Omental fat pad (tissue), 4 donors: ENCODE measurements at places on chromosomes 1 and 21.

- DNase-seq: no peak
Observed at GRCh38 chr1:226655251-226656163, 83.6 kb downstream of the ITPKB start.

DNA sequence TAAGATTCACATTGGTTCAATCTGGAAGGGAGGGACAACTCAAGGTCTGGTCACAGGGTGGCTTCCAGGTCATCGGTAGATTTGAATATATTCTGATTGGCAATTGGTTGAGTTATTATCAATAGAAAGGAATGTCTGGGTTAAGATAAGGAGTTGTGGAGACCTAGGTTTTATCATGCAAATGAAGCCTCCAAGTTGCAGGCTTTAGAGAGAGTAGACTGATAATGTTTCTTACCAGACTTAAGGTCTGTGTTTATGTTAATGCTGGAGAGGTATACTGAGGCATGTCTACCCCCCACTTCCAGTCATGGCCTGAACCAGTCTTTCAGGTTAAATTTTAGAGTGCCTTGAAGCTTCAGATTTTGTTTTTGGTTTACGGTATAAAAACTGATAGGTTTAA lies 29.7 kb downstream of the USP25 start:
- DNase-seq: no peak

DNA sequence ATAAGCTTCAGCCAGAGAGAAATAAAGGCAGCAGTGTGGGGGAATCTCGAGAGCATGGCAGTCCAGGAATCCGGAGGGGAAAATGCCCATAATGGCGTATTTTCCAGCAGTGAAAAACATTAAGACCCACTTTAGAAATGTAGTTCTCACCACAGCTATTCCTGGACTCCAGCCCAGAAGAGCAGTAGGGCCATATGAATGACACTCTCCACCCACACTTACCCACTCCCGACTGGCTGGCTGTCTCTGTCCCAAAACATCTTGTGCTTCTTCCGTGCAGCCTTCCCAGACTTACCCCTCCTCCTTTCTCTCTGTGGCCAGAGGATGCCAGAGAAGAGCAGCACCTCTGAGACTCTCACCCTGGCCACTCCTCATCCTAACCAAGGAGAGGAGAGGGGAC lies 56.4 kb downstream of the TRABD2B start:
- DNase-seq: no peak

DNA sequence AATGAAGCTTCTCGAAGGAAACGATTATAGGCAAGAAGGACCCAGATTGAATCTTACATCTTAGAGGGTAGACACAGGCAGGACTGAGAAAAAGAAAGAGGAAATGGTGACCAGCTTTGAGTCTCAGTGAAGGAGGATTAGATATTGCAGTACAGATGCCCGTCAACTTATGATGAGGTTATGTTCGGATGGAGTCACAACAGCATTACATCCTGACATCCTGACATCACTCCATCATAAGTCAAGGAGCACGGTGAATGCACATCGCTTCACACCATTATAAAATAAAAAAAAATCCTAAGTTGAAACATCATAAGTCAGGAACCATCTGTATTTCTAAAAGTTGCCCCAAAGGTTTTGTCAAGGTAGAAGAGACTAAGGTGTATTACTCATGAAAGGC lies 312.3 kb upstream of the PLXNA2 start:
- DNase-seq: no peak

DNA sequence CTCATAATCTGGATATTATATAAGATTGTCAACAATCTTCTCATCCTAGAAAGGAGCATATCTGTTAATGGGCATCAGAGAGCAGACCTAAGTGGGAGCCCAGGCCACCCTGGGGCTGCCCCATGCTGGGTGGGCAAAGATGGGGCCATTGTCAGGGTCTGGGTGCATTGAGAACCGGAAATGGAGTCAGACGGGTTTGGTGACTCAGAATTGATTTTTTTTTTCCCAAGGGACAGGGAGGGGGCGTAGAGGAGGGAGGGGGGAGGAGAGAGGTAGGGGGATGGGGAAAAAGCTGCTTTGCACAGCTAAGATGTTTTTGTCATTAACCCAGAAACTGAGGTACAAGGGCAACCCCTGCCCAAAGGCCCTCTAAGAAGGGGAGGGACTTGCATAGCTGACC lies 1.3 kb downstream of the ATXN7L2 start:
- no peak for DNase-seq

DNA sequence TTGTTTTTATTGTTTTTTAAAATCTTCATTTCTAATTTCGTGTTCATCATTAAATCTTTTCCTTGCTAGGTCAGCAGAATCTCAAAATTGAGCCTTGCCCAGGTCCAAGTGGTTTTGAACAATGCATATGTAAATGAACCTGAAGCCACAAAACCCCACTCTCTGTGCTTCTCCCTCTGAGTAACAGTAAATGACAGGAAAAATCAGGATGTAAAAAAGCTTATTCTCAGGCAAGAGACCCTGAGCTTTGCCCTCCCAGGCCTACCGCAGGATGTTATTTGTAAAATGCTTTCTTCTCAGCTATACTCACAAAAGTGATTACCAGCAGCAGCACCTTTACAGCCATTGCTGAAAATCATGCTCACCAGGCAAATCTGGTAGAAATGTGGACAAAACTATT lies 47.6 kb downstream of the TYW3 start:
- no peak for DNase-seq

GRCh38 chr1:29655145-29655544 lies 418.8 kb downstream of the PTPRU start:
- no peak for DNase-seq

GRCh38 chr1:194705123-194705854 lies 1518.9 kb upstream of the B3GALT2 start:
- no peak for DNase-seq

DNA sequence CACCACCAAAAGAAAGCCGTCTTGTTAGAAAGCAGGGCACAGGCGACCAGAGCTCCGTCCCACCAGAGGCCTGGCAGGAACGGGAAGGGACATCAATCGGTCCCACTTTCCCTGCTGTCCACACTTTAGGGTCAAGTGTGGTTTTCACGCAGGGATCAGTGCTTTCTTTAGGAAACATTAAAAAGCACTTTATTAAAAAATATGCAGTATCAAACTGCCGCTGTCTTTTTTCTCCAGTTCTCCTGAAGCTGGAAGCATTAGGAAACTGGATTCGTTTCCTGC lies 437 bp downstream of the IFNLR1 start:
- no peak for DNase-seq

DNA sequence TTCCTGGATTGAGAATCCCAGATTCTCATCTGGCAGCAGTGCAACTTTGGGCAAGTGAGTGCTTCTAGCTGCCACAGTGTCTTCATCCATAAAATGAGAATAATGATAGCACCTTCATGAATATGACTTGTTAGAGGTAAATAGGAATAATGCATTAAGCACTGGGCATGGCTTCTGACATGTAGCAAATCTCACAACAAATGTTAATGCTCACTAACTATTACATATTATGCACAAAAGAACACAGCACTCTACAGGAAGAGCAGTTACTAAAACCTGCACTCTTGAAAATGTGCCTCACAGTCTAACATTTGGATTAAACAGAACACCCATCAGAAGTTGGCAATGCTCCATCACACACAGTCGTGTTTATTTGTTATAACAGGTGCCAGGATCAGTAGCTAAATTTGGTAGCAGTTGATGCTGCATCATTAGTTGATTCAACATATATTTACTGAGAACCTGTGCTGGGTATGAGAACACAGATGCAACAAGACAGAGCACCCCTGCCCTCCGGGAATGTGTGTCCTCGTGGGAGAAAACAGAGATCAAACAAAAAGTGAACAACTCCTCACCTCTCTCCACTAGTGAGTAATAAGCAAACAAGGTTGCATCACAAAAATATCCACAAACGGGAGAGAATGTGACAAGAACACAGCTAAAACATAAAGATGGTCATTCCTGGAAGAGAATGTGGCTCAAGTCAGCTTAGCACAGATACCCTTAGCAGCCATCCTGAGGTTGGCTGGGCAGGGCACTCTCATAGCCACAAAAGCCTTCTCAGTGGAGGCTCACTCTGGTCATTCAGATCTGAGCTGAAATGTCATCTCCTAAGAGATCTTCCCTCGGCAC lies 26.2 kb upstream of the LBR start:
- DNase-seq: no peak

GRCh38 chr1:232276651-232277050 lies 353.3 kb downstream of the SIPA1L2 start:
- DNase-seq: no peak

GRCh38 chr1:34378968-34379856 lies 202.5 kb downstream of the C1orf94 start:
- DNase-seq: no peak

DNA sequence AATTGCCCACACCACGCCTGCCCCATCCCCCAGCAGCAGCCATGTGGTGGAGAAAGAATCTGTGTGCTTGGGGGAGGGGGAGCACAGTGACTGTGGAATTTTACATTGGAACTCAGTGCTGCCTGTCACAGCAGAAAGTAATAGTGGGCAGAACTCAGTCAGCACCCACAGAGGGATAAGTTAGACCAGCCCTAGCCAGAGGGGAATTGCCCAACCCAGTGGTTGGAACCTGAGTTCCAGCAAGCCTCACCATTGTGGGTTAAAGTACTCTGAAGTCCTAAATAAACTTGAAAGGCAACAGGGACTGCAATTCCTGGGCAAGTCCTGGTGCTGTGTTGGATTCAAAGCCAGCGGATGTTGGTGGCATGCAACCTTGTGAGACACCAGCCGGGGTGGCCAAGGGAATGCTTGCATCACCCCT lies 88.8 kb downstream of the MRPL39 start:
- DNase-seq: no peak

GRCh38 chr1:183291802-183292514 lies 105.9 kb downstream of the LAMC2 start:
- DNase-seq: no peak

GRCh38 chr1:205930195-205930577 lies 13.1 kb downstream of the SLC26A9 start:
- no peak for DNase-seq
